Vagina (tissue), 2 donors: ENCODE measurements at places on chromosomes 6 and 20. TPM values are rescaled to one million over a fixed set of nuclear protein-coding genes. Genes with fewer than 3 reads are reported as not detected.

GRCh38 chr20:45019027-45019761, 52.9 kb downstream of the STK4 start:
- DNase-seq: no peak

The CD2AP gene
- 23.6 TPM for total RNA-seq

The ADGRB3 gene
- 2.7 TPM for total RNA-seq

- no peak for DNase-seq
These were observed 23.6 kb upstream of the SLC4A11 start for GRCh38 chr20:3262566-3262965.

The SPDEF gene
- total RNA-seq: not detected

The MEP1A gene
- total RNA-seq: not detected

The FABP7 gene
- not detected for total RNA-seq

GRCh38 chr6:41696788-41697187, 38.6 kb downstream of the TFEB start:
- DNase-seq: no peak

- no peak for DNase-seq
These were observed 954.3 kb downstream of the KIF16B start for GRCh38 chr20:15618912-15619311.

- no peak for DNase-seq
These were observed 5.9 kb downstream of the NUDT3 start for GRCh38 chr6:34386316-34387137.

The TGM2 gene
- total RNA-seq: 92.8 TPM

DNA sequence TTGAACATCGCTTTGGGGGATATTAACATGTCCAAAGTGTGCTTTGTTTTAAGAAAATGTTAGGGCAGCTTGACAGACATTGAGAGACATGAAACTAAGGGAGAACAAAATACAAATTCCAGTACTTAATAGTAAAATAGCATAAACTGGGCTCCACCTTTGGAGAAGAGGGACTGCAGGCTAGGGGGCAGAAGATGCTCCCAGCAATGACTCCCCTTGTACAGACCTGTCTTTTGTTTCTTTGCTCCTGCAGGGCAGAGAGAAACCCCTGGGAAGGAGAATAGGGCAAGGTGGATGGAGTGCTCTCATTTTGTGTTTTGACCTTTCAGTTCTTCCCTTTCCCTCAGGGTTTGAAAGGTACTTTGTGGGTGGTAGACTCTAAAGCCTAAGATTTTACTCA, 115.6 kb upstream of the PLCB4 start:
- DNase-seq: no peak

GRCh38 chr6:44294832-44295791, 18.0 kb downstream of the AARS2 start:
- no peak for DNase-seq

The SPATA25 gene
- total RNA-seq: 7.1 TPM

DNA sequence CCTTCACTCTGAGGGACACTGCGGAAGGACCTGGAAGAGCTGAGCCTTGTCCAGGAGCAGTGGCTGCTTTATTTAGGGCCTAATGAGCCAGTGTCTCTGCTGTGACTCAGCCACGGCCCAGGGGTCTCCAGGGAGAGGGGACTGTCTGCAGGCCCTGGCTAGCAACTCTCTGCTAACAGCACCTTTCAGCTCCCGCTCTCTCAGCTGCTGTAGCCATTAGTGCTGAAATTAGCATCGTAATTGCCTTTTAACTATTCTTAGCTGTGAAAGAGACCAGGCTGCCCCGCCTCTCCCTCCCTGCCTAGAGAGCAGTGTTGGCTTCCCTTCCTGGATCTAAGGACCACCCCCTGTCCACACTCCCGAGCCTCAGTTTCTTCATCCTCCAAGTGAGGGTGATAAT, 53.1 kb upstream of the SLC32A1 start:
- DNase-seq: no peak

DNA sequence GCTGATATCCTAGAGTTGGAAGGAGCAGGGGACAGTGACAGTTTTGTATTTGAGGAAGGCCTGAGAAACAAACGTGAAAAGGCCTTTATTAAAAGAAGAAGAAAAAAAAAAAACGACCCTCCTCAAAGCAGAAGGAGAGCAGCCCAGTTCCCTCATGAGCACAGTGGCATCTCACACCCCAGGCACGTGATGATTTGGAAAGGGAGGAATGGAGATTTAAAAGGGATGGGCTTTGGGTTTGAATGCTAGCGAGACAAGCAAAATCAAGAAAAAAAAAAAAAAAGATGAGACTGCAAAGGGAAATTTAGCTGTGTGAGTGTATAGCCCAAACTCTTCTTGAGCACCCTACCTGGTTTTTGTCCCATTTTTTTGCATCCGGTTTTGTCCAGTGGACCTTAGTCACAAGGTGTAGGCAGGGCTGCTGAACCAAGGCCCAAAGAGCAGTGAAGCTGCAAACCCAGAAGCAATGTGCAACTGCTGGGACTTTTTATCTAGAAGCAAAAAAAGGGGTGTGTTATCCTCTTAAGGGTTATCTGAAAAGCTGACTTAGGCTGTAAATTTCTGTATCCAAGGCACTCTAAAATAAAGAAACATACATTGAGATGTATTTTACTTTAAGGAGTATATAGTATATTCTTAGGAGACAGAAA, 54.5 kb upstream of the RREB1 start:
- DNase-seq: no peak

- DNase-seq: no peak
These were observed 48.8 kb downstream of the LAMA4 start for GRCh38 chr6:112205427-112206109.

DNA sequence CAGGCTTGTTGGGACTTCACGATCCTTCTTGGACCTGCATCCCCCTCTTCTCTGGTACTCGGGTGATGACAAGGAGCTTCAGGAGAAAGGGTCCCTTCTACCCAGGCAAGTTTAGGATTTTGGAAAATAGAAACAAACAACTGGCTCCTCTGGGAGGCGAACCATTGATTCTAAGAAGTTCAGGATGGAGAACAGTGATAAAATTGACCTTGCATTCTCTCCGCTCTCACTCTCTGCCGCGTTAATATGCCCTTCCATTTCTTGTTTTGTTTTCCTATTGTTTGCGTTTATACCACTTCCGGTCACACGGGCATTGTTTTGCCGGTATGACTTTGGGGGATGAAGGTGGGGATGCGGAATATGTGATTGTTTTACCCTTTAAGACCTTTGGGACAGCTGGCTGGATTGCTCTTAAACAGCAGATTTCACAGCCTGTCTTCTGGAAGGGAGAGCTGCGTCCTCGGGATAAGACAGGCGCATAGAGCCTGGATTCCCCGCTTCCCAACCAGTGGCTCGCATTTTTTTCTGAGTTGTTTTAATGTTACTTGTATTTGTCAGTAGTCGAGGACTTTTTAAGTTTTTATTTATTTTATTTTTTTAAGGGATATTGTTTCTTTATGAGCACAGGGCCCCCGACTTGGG, 144.3 kb upstream of the ZNF184 start:
- no peak for DNase-seq

The IL17A gene
- not detected for total RNA-seq

GRCh38 chr20:20492521-20493332, 124.8 kb downstream of the INSM1 start:
- no peak for DNase-seq

DNA sequence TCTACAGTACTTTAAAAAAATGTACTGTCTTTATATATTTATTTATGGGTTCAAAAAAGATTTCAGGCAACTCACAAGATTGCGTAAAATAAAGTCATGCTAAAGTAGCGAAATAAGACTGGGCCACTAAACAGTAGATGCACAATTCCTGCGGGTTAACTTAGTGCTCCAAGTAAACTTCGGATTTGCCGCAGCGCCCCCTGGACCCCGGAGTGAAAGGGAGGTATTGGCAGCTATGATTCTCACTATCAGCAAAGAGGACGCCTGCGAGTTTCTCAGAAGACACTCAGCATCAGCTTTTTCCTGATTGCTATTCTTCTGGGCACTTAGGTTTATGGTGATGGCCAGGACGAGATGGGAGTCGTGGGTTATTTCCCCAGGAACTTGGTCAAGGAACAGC, 1.4 kb downstream of the OTOR start:
- no peak for DNase-seq

DNA sequence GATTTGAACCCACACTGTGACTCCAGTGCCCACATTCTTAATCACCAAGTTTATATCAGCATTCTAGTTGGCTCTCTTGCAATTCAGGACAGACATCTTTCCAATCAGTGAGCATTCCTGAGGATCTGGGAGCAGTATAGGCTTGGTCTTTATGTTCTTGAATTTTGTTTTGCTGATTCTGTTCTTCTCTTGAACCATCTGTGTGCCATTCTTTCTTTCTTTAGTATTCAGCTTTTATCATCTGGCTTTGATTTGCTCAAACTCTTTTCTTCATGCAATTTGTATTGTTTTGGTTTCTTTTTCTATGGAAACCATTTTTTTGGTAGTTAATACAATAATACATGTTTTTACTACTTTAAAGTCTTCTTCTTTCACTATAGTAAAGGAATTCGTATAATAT, 162.4 kb downstream of the CD109 start:
- no peak for DNase-seq

DNA sequence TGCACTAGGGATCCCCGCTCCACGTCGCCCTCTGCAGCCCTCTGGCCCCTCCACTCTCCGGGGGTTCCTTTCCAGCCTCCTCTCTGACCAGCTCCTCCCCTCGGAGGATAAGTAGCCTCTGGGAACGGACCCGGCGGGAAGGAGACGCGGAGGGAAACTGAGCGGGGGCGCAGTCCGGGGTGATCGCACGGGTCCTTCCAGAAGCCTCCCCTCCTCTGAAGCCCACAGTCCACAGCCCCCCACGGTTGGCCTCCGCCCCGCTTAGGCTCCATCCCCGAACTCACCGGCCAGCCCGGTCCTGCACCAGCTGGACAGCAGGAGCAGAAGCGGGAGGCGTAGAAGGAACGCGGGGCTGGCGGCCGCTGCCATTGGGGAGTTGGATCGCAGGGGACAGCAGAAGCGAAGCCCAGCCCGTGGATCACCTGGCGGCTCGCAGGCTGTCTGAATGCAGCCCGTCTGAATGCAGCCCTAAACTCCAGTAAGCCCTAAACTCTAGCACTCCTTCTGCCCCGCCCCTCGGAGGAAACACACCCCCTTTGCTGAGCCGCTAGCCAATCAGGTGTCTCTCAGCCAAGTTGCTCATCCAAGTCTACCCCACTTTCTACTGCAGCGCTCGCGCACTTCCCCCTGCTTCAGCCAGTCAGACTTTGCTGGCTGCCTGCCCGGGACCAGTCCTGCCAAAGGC, at the start of gene RAET1G:
Gene RAET1G, minus strand, starts transcription at position 480 of the 685 bp plus-strand sequence. Its CDS starts 111 bp downstream, at position 369.
- DNase-seq: no peak

GRCh38 chr6:136757150-136757549, 35.1 kb downstream of the MAP3K5 start:
- no peak for DNase-seq
